ENCODE measurements at places on chromosomes 6 and 20.

DNA sequence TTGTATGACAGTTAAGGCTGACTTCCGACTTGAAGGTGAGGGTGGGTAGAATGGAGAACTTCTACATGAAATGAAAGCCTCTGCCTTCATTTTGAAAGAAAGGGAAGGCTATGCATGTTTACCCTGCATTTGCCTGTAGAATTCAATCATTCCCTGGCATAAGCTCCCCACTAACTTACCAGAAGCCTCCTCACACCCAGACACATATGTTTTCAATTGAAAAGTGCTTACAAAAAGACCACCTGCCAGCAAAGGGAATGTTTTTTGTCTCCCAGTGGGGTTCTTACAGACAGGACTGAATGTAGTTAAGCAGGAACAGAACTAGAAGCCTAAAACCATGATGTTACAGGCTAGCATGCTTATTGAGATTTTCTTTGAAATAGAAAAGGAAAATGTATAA lies 392.1 kb upstream of the HSF2 start:
- no peak for DNase-seq

- DNase-seq = no peak
These were observed 282.8 kb downstream of the TFAP2C start for GRCh38 chr20:56911946-56912345.

- DNase-seq = no peak
These were observed 18.9 kb downstream of the KLHL31 start for GRCh38 chr6:53646606-53647005.

- no peak for DNase-seq
These were observed 21.4 kb upstream of the CARMIL1 start for GRCh38 chr6:25257686-25258348.

GRCh38 chr20:62665826-62666735 lies 23.8 kb downstream of the SLCO4A1 start:
- DNase-seq = no peak

GRCh38 chr6:34630040-34630439 lies 66.5 kb downstream of the ILRUN start:
- no peak for DNase-seq

DNA sequence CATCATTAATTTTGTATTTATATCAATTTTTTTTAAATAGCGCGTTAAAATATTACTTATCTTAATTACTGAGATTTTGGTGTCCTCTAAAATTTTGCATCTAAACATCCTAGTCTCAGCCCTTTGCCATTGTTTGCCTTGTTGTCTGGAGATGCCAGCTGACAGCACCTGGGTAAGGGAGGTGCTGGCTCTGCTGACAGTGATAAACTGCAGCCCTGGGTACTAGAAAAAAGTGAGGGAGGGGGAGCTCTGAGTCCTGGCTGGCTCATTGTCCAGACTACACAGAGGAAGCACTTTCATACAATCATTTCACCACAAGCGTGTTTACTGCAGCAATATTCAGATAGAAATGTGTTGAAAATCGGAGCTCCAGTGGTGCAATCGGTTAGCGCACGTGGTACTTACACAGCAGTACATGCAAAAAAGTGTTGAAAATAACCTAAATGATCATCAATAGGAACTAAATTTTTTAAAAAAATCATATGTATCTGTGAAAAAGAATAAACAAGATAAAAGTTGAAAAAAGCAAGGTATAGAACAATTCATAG lies 18.5 kb upstream of the UBR2 start:
- DNase-seq = no peak

GRCh38 chr20:50296450-50297375 lies 106.1 kb downstream of the CEBPB start:
- DNase-seq = no peak

GRCh38 chr6:21350926-21351325 lies 242.6 kb upstream of the SOX4 start:
- no peak for DNase-seq

DNA sequence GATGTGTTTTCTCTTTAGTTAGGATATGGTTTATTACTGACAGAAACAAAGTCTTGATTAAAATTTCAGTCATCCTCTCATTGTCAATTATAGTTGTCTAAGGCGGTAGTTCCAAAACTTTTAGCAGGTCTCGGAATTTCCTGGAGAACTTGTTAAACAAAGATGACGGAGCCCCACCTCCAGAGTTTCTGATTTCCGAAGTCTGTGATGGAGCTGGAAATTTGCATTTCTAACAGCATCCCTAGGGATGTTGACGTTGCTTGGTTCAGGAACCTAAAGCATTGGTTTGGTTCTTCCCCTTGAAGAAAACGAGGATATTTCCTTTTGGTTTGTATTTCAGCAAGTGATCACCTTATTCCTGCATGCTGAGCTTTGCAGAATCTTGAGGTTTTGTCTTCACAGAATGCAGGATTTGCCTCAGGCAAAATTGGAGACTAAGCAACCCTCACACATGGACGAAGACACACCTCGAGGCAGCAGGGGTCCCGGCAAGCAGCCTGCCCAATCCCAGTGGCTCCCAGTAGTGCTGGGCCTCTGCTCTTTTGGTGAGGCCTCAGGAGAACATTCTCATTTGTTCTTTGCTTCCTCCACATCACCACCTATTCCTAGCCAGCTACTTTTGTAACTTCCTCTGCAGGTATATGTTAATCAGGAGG lies 187.1 kb upstream of the PHACTR1 start:
- no peak for DNase-seq

GRCh38 chr6:140604786-140605185 lies 1230.3 kb upstream of the CITED2 start:
- no peak for DNase-seq

DNA sequence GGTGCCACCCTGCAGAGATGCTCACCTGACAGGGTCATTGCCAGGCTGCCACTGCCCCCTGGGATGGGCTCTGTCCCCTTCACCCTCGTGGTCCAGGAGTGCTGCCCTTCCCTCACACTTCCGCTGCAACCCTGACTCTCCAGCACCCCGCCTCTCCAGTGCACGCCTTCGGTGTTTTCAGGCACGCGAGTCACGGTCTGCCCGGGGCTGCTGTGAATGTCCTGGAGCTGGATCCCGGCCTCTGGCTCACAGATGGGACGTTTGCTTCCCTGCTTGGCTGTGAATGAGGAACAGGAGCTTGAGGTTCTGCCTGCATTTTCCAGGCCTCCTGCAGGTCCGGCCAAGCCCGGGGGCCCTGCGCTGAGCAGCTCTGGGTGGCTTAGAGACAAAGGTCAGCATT lies 343.4 kb downstream of the SMOC2 start:
- DNase-seq = no peak

DNA sequence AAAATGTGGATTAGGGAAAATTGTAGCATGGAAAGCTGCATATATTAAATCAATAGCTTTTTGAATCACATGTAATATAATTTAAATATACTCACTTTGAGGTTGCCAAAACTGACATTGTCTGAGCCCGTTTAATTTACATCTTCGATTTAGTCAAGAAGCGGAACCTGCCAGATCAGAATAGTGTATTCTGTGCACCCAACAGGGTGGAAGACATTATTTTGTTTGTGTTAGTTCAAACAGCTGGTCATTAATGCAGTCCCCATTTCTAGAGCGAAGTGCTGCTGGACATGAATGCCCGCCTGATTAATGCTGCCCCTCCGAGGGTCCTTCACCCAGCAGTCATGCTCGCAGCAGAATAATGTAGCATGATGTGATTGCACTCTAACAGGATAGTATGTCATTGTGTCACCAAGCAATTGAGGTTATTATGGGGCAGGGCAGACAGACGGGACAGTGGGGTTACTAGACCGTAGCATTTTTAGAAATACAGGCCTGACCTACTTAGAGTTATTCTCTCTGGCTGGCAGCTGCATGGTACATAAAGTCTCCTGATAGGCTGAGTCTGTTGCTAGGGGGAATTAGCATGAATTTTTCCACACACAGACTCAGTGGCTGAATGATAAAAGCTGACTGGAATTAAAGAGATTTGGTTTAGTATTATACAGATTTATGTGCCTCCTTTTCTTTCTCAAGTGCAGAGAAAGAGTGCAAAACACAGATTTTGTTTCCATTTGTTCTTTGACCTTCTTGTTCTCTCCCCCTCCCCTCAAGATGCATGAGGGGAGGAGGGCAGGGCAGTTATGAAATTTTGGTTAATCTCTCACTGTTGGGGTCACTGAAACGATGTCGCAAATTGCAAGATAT lies 147.1 kb downstream of the PRL start:
- DNase-seq = no peak

DNA sequence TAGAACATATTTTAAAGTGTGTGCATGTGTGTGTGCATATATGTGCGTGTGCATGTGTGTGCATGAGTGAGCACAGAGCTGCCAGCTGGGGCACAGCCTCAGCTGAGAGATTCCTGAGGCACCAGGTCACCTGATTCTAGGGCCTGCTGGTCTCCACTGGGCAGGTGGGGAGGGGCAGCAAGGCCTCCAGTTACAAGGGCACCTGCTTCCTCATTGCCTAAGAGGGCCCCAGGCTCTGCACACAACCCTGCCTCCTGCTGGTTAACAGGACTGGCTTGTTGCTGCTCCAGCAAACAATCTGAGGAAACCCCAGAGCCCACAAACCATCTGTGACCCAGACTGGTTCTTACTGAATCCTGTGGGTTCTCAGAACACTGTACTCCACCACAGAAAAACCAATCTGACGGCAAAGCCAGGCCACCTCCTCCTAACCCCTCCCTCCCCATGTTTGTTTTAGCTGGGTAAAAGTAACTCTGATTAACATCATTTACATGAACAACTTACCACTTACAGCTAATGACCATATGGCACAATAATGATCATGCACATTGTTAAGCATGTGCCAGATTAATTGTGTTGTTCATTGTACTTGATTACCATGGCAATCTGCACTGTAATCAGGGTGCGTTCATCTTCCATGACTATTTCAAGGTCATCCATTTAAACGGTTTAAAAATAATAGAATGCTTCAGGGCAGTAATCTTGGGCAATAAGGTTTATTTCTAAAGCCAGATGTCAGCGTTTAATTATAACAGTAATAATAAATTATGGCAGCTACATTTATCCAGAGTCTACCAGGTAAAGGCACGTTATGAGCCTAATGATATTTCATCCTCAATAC lies 23.1 kb upstream of the UBE2J1 start:
- DNase-seq = peak; percentile 80

- no peak for DNase-seq
These were observed 73.1 kb downstream of the QKI start for GRCh38 chr6:163487606-163488005.

GRCh38 chr6:35184580-35185301 lies 29.0 kb upstream of the SCUBE3 start:
- DNase-seq = no peak

GRCh38 chr20:57638173-57638894 lies 18.1 kb upstream of the ZBP1 start:
- no peak for DNase-seq

- DNase-seq = no peak
These were observed 6.9 kb downstream of the SESN1 start for GRCh38 chr6:109087661-109088264.

GRCh38 chr6:9455864-9456658 lies 958.8 kb downstream of the TFAP2A start:
- no peak for DNase-seq

DNA sequence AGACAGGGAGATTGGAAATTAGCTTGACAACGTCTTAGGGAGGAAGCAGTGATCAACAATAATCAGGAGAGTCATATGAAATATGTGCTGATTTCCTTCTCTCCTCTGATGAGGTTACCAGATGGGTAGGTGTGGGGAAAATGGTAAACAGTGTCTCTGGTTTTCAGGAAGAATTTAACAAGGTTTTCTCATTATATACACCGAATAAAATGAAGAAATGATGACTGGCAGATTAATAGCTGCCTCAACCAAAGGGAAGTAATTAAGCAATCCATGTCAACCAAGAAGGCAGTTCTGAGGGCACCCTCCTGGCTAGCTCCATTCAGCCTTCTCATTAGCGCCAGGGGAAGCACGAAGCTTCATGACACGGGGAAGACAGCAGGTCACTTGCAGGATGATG lies 12.7 kb upstream of the RAMACL start:
- DNase-seq = no peak

- DNase-seq = no peak
These were observed 28.5 kb downstream of the BACH2 start for GRCh38 chr6:90268178-90268577.

DNA sequence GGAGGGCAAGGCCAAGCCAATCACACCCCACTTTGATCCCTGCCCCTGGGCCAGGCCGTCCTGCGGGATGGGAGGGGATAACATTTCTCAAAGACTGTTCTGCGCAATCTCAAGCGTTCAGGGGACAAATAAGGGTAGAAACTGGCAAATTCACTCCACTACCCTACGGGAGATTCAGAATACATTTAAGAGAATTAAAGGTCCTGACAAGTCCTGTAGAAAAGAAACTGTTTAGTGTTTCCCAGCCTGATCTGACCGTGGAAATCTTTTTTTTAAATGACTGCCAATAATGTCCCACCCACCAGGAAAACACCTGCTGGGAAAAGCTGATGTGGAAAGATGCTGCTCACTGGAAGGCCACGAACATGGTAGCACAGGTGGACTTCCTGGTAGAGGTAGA lies 140.6 kb upstream of the RNF24 start:
- DNase-seq = no peak

- DNase-seq = no peak
These were observed 228.5 kb downstream of the DLL1 start for GRCh38 chr6:170062209-170062914.

- no peak for DNase-seq
These were observed 81.4 kb downstream of the TCP11 start for GRCh38 chr6:35059596-35060345.

- no peak for DNase-seq
These were observed 94.0 kb downstream of the SLC22A3 start for GRCh38 chr6:160442151-160442550.

DNA sequence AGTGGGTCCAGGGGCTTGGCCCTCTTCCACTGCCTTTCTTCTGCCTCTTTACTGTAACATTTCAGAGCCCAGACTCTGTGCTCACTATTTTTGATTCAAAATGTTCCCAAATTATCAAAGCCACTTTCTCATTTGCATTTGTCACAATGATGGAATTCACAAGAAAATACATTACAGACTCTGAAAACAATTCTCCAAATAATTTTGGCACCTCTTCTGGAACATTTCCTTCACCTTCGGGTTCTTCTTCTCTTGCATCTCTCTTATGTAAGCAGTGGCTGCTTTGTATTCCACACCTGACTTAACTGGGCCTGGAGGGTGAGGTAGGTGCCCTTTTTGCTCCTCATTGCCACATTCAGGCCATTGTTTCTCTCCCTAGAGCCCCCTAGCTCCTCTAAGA lies 30.0 kb downstream of the ZNF184 start:
- no peak for DNase-seq

DNA sequence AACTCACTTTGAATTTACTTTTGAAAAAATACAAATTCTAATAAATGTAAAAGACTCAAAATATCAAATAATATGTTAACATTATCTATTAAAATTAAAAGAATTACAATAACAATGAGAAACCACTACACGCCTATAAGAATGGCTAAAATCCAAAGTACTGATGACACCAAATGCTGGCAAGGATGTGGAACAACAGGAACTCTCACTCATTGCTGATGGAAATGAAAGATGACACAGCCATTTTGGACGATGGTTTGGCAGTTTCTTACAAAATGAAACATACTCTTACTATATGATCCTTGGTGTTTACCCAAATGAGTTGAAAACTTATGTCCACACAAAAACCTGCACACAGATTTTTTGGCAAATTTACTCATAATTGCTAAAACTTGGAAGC lies 15.6 kb upstream of the STX11 start:
- no peak for DNase-seq

Data from activated CD4-positive, alpha-beta T cell treated with anti-CD3 and anti-CD28 coated beads, Interleukin-2, Interleukin-6, amounts not matched to agents 100 ng/mL and 50 ng/mL, durations not matched to agents 16 hours and 8 hours (primary cell).